Cardiac fibroblast (primary cell): ENCODE measurements at places on chromosomes 4 and X.

DNA sequence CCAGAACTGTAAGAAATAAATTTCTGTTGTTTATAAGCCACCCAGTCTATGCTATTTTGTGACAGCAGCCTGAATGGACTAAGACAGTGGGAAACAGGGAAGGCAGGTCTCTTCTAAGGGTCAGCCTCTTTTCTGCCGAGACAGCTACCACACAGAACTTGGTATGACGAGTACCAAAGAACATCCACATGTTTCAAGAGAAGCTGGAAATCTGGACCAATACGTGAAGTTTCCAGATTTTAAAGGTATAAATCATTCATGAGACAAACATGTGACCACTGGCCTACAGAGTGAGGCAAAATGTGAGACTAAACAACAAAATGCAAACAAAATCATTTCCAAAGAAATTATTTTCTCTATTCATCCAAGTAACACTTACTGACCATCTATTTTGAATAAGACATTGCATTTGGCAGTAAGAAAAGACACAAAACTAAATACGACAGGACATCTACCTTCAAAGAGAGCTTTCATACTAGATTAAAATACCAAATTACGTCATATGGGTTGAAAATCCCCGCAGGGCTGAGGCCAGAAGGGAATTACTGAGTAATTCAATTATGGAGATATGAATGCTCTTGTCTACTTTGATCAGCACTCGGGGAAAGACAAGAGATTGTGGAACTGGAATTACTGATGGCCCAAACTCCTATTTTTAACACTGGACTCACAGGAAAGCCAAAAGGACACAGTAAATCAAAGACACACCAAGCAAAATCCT lies 7.2 kb downstream of the SCARB2 start:
- DNase-seq, result peak; percentile 77

DNA sequence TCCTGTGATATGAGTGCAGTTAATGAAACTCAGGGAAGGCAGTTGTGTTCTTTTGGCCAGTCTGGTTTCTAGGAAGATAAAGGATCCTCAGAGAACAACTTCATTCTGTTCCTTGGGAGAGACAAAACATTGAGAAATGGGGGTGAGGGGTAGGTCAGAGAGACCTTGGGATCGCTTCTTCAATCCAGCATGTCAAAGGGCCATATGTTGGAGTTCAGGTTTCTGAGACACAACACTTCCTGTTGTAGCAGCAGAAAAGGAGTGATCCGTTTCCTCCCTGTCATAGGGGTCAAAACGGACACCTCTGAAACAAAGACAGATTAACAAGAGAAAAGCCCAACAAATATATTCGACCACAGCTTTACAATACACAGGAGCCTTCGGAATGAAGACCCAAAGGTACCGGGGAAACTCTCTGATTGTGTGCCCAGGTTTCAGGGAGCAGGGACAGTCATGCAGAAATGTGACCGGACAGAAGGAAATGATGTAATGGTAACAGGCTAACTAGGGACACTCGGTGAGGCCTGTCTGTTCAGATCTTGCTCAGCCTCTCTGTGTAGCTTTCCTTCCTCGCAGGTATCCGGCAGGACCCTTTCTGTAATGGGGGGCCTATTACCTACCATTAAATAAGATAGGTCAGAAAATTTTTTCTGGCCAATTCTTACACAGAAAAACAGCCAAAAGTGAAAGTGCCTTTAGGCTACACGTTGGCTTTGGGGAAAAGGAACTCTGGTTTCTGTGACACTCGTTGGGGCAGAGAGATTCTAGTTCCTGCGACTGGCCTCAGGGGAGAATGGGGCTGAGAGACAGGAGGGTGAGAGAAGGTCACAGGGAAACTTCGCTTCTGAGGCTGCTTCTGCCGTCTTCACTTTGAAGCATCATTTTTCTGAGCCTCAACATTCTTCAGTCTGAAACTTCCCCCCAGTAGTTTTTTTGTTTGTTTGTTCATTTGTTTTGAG lies 103.3 kb upstream of the TLR3 start:
- DNase-seq, result no peak

DNA sequence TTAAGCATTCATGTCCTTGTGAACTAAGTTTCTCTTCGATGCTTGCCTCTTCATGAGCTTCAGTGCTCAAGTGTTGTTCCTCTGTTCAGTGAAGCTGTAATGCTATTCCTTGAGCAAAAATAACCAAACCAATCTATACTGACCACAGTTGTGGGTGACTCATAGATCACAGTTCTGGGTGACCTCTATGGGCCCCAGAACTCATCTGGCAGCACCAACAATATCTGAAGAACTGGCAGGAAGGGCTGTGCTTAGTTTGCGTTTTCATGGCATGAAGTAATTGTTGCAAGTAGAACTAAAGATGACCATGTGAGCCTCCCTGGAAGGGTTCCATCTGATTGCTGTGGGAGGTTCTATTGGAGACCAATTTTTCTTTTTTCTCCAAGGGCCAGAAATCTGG lies 106.2 kb downstream of the CCNG2 start:
- no peak for DNase-seq

DNA sequence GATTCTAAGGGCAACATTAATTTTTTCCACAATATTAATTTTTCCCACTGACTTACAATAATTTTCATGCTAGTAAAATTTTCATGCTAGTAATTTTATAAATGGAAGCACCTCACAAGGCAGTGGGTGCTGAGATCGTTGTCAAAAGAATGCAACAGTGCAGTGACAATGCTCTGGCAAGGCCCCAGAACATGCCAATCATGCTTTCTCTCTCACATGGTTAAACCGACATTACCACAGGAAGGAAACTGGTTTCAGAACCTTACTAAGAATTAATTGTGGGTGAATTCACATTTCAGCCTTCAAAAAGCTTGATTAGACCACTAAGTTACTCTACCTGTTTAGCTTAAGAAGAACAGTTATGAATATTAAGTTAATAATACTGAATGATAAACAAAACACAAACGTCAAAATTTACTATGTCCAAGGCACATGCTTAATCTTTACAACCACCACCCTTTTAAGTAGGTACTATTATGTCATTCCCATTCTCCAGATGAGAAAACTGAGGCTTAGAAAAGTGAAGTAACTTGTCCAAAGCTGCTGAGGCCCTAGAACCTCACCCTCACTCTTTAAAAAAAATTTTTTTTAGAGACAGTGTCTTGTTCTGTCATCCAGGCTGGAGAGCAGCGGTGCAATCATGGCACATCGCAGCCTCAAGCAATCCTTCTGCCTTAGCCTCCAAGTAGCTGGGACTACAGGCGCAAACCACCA lies 10.0 kb upstream of the OPHN1 start:
- DNase-seq, result no peak

GRCh38 chr4:77174426-77174825 lies 17.4 kb downstream of the CCNG2 start:
- DNase-seq, result no peak

DNA sequence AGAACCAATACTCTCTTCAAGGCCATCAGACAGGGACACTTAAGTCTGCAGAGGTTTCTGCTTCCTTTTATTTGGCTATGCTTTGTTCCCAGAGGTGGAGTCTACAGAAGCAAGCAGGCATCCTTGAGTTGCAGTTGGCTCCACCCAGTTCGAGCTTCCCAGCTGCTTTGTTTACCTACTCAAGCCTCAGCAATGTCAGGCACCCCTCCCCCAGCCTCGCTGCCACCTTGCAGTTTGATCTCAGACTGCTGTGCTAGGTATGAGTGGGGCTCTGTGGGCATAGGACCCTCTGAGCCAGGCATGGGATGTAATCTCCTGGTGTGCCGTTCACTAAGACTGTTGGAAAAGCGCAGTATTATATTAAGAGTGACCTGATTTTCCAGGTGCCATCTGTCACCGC lies 12.6 kb upstream of the UGT2B15 start:
- DNase-seq, result no peak

DNA sequence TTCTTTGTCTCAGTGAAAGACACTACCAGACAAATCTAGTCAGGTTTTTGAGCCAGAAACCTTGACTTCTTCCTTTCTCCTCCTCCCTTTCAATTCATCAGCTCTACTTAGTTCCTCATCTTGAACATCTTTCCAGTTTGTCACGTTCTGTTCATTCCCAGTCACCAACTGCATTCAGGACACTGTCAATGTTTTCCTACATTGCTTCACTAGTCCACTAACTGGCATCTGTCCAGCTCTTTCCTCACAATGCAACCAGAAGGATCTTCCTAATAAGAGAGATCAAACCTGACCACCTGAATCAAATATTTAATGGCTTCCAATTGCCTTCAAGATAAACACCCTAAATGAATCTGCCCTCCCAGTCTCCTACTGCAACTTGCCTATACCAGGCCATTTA lies 52.5 kb downstream of the SYNPO2 start:
- peak; percentile 60 for DNase-seq
